ENCODE measurements at places on chromosomes 3 and 15. TPM values are rescaled to one million over a fixed set of nuclear protein-coding genes. Genes with fewer than 3 reads are reported as not detected.

GOLGA6L7 gene
- not detected for total RNA-seq

GRCh38 chr3:38028621-38029361 is 651 bp downstream of the PLCD1 start:
- no peaks in the 10 kb centered on the region for H3K27me3 ChIP-seq
- peaks cover 8% of the 10 kb centered on the region for H3K4me1 ChIP-seq
- H3K4me3 ChIP-seq: peak overlapping the region; percentile 65

- no peak overlapping the region for H3K27ac ChIP-seq
- no peaks in the 10 kb centered on the region for H3K4me1 ChIP-seq
- H3K27me3 ChIP-seq: no peaks in the 10 kb centered on the region
- no peaks in the 10 kb centered on the region for H3K36me3 ChIP-seq
- DNase-seq: no peak
These were observed 42.1 kb downstream of the DNAJB8 start for GRCh38 chr3:128424508-128425069.

GRCh38 chr3:127487196-127487595 is 103.3 kb downstream of the TPRA1 start:
- DNase-seq: no peak
- no peaks in the 10 kb centered on the region for H3K27me3 ChIP-seq
- no peak overlapping the region for H3K27ac ChIP-seq
- H3K36me3 ChIP-seq: no peaks in the 10 kb centered on the region

All from ovary (tissue), 10 donors.